ENCODE measurements at places on chromosomes 1 and 21.

- DNase-seq = peak; percentile 91
These were observed at the start of gene AGL for GRCh38 chr1:99849744-99850458. TSS of gene AGL (plus strand) at chr1:99850361. CDS start at chr1:99851043, 682 bp downstream.

GRCh38 chr1:48093696-48094528, 96.7 kb upstream of the TRABD2B start:
- DNase-seq = peak; percentile 81

- no peak for DNase-seq
These were observed 154.2 kb upstream of the L1TD1 start for GRCh38 chr1:62040450-62040849.

- DNase-seq = no peak
These were observed 44.6 kb upstream of the CNN3 start for GRCh38 chr1:94971491-94971924.

GRCh38 chr1:198253668-198254067, 96.9 kb downstream of the NEK7 start:
- DNase-seq = peak; percentile 48

GRCh38 chr1:27536010-27536757, 46.2 kb upstream of the WASF2 start:
- DNase-seq = no peak

- DNase-seq = no peak
These were observed 797.3 kb downstream of the PLA2G4A start for GRCh38 chr1:187626056-187626455.

DNA sequence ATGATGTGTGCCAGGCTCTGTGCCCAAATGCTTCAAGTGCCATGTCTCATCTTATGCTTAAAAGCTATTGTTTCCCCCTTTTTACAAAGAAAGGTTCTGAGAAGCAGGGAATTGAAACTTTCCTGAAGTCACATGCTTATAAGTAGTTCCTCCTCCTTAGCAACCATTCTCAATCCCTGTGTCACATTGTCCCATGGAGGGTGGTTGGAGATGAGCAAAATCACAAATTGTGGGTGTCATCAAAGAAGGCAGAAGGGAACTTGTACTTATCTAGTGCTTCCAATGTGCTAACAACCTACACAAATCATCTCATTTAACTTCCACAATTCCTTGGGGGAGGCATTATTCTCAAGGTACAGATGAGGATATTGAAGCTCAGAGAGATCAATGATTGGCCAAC, 10.1 kb upstream of the ERICH3 start:
- DNase-seq = no peak

DNA sequence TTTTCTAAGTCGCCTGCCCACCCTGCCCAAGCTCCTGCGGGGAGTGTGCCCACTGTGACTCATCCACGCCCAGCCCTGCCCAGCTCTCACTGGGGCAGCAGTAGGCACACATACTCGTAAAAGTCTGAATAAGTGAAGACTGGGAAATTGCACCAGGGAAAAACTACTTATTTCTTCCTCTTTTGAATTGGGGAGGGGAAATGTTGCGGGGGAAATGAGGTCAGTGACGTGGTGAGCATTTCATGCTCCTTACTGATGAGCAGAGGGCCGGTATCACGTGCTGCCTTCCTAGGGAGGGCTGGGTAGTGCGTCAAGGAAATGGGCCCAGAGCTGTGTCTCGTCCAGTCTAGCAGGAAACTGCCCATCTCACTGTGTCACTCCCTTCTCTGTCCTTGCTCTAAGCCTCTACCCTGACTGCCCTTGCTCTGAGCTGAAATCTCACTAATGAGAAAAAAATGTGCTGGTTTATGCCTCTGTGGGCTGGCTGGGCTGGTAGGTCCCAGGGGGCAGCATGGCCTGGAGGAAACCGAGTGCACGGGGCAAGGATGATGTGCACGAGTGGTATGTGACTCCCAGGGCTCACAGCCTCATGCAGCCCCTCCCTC, 13.5 kb upstream of the TNFRSF1B start:
- no peak for DNase-seq

DNA sequence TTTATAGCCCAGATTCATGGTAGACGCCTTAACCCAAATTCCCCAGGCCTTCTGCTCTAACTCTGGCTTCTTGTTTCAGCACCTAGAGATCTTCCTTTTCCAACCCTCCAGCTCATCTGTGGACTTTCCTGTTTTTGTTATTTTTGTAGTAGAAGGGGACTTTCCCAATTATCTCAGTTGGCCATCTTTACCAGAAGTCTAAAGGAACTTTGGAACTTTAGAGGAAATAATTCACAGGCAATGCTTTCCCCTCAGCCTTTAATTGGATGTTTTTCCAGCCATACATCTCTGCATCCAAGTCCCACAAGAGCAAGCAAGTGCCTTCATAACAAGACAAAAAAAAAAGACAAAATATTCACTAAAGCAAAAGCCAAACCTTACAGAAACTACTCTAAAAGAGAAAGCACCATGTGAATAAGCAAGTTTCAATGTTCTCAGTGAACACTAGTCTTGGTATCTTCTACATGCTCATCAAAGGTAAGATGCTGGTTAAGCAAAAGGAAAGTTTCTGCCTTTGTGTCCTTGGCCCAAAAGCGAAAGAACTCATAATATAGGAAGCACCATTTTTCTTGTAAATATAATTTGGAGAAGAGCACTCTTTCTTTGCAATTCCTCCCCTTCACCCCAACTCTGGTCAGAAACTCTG, 377.3 kb downstream of the SETD4 start:
- no peak for DNase-seq

DNA sequence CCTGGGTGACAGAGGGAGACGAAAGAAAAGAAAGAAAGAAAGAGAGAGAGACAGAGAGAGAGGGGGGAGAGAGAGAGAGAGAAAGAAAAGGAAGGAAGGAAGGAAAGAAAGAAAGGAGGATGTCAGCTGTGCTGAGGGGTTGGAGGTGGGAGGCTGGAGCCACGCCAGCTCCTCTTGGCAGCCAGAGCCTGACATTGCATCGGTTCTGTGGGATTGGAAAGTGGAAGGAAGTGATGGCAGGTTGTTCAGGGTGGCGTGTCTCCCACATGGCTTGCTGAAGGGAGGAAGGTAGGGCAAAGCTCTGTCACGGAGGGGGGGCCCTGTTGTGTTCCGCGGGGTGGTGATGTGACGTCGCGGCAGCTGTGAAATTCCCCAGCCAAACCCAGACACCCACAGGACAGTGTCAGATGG, 30.7 kb downstream of the EIF2D start:
- peak; percentile 76 for DNase-seq

DNA sequence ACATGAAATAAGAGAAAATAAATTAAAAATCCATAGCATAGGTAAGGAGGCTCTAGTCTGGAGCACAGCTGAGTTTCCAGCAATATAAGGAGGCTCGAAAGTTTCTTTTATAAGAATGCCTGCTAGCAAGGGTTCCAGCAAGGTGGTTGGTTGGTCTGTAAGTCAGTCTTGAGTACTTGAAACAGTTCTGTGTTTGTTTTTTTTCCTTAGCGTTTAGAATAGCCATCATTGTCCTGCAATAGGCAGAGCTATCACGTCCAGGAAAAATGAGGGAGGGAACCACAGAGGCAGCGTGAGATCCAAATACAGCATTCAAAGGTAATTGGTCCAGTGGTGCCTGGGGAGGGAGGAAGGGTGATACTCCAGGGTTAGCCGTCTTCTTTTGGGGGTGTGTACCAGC, 8.4 kb downstream of the UBE2Q1 start:
- DNase-seq = no peak

- no peak for DNase-seq
These were observed 81.8 kb downstream of the PBX1 start for GRCh38 chr1:164640686-164641352.

- no peak for DNase-seq
These were observed 37.0 kb downstream of the UBE2G2 start for GRCh38 chr21:44764319-44765230.

DNA sequence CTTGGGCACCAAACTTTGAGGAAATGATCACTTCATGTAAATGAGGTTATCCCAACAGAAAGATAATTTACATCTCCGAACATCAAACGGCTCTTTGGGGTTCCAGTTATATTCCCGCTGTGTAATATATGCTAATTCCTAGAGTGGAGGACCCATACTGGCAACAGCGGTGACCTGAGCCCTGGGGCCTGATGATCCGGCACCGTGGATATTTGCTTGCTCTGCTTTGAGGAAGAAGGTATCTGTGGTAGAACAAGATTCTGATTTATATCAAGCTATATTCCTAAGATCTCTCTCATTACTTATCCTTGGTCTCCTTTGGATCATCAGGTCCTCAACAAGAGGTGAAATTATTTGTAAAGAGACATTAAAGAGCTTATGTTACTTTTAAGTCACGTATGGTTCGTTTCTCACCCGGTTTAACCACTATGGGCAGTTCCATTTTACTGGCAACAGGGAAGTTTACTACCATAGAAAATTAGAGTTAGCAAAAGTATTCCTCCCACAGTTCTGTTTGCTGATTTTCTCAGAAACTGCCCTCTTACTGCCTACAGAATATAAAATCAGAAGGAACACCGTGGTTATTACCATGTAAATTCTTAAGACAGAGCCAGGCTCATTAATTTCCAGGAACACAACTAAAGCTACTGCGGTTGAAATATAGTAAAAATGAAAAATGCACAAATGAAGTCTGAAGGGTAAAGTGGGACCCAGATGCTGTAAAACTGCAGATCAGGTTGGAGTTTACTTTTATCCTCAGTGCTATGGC, 56.7 kb downstream of the MRPL39 start:
- DNase-seq = no peak

- DNase-seq = no peak
These were observed 5.4 kb downstream of the NPR1 start for GRCh38 chr1:153683854-153684253.

DNA sequence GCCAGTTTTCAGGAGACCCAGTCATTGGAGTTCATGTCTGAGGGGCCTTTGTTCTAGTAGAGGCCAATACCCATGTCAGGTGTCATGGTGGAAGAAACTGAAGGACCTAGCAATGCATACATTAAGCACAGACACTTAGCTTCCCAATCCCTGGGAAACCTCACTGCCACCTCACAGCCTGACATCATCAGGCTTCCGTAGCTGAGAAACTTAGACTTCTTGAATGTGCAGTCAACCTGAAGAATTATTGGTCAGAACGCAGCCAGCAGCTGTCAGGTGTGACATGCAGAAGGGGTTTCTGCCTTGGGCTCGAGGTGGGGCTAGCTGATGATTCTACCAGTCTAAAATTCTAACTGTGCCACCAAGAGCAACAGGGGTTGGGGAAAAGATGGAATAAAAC, 1.9 kb upstream of the ITPKB start:
- DNase-seq = peak; percentile 28

DNA sequence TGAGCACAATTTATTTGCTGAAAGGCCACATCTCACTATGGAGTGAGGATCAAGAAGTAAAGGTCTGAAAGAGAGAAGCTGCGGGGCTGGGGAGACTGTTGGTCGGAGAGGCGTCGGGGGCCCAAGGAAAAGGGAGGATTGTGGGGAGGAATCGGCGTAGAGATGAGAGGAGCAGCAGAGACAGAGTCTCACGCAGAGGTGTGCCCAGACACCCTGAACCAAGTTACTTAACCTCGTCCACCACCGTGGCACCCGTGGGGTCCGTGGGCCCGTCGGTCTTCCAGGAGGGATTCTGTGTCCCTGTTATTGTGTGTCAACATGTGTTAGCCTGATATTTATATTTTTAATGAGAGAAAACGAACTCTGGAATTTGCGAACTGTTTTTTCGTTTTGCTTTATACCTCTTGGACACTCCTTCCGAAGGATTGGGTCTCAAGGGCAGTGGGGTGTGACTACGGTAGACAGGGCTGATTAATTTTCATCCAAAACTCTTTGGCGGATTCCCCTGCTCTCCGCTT, 3.8 kb upstream of the NBPF1 start:
- DNase-seq = peak; percentile 34

GRCh38 chr1:21618561-21619374, 50.4 kb downstream of the RAP1GAP start:
- DNase-seq = no peak

DNA sequence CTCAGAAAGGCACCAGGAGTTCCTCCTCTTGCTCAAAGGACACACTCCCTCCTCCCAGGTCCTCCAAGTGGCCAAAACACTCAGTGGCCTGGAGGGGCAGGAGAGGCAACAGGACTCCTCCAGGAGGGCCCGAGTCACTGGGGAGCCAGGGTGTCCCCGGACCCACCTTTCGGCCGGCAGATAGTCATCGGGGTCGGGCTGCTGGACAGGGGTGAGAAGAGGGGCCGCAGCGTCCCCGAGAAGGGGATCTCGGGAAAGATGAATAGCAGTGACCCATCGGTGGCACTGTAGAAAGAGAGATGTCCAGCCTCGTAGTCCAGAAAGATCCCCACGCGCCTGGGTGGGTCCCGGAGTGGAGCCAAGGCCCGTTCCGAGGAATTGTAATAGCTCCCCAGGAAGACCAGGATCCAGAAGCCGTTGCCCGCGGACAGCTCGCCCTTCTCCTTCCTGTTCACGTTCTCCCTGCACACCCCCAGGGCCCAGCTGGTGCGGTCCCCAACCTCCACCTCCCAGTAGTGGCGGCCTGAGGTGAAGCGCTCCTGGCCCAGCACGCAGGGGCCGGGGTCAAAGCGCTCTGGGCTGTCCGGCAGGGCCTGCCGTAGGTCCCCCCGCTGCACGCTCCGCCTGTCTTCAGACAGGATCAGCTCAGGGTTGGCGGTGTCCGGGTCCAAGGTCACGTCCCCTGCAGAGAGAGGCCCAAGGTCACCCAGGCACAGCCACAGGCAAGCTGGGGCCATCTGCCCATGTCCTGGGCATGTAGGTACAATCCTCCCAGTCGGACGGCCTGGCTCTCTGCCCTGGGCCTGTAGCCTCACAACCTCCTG, 11.9 kb downstream of the TRIM11 start:
- peak; percentile 28 for DNase-seq

DNA sequence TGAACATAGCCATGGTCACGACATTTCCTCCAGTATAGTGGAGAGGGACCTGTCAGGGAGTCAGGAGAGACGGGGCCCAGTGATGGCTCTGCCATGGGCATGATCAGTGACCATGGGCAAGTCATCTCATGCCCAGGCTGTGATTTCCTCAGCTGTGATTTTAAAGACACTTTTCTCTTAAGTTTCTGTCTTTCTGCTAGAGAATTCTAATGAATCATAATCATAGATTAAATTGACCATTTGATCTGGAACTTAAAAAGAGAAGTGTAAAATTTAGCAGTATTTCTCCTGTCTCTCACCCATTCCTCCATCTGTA, 112.7 kb downstream of the USP25 start:
- no peak for DNase-seq

DNA sequence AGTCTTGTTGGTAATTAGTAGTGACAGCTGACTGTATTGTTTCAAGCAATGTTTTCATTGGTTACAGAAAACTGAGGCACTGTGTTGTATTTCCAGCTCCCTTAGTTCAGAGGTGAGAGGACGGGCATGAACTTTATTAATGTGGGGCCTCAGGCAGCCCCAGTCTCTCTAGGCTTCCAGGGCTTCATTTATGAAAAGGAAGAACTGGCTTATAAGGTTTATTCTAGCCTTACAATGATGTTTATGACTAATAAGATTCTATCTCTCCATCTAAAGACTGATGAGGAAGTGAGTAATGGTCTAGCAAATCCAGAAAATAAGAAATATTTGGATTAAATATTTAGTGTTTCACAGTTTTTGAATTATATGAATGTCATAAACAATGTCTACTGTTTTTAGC, 41.5 kb downstream of the CBS start:
- no peak for DNase-seq

- no peak for DNase-seq
These were observed 382 bp downstream of the TRMT1L start for GRCh38 chr1:185156288-185156853.

GRCh38 chr1:25484096-25484495, 53.4 kb downstream of the MACO1 start:
- DNase-seq = no peak

Measured in activated T-cell treated with anti-CD3 and anti-CD28 coated beads, Interleukin-2, amount 50 U/mL, for 24 hours (primary cell).